A549 treated with DMSO at 1 μM for 4 hours (cell line): ENCODE measurements at places on chromosomes 7 and 10. TPM values are rescaled to one million over a fixed set of nuclear protein-coding genes. Genes with fewer than 3 reads are reported as not detected.

Gene CADPS2
- total RNA-seq: 0.04 to 0.12 TPM (median 0.07 TPM) in 5 replicates

Gene AKR1C3
- 1,116 to 1,302 TPM (median 1,202 TPM) in 5 replicates for total RNA-seq

Gene HOXA4
- 1.3 to 3.0 TPM (median 2.8 TPM) in 5 replicates for total RNA-seq

Gene NRAP
- not detected in 5 replicates for total RNA-seq

Gene GJD4
- not detected in 5 replicates for total RNA-seq

Gene ANKRD2
- 2.9 to 5.1 TPM (median 4.3 TPM) in 5 replicates for total RNA-seq

Gene OR9A2
- not detected in 5 replicates for total RNA-seq

Gene POLL
- 13.4 to 16.4 TPM (median 15.0 TPM) in 5 replicates for total RNA-seq

Gene ZNF365
- 0.94 to 1.2 TPM (median 1.1 TPM) in 5 replicates for total RNA-seq

Gene GPR141
- not detected in 5 replicates for total RNA-seq

Gene CLDN4
- total RNA-seq: 4.4 to 6.6 TPM (median 5.7 TPM) in 5 replicates

Gene ECD
- 24.5 to 30.7 TPM (median 28.1 TPM) in 5 replicates for total RNA-seq

Gene GIMAP6
- total RNA-seq: not detected in 5 replicates

Gene MYL7
- total RNA-seq: not detected in 5 replicates

Gene ZNF503
- total RNA-seq: 9.2 to 14.1 TPM (median 12.5 TPM) in 5 replicates

Gene FRA10AC1
- total RNA-seq: 3.4 to 6.4 TPM (median 5.8 TPM) in 5 replicates

Gene AKR1C4
- total RNA-seq: 0.15 to 0.39 TPM (median 0.24 TPM) in 5 replicates

Gene EFCAB10
- 2.8 to 4.7 TPM (median 3.2 TPM) in 5 replicates for total RNA-seq

Gene CABCOCO1
- 0.11 to 0.33 TPM (median 0.23 TPM) in 4 of 5 replicates, not detected in the other for total RNA-seq

Gene LRRC61
- total RNA-seq: 0.05 to 0.21 TPM (median 0.10 TPM) in 4 of 5 replicates, not detected in the other

Gene HDAC9
- total RNA-seq: 0.11 to 0.51 TPM (median 0.29 TPM) in 5 replicates

Gene PALD1
- total RNA-seq: 5.9 to 8.6 TPM (median 7.2 TPM) in 5 replicates

Gene ING3
- 5.1 to 7.0 TPM (median 6.0 TPM) in 5 replicates for total RNA-seq

Gene MMD2
- not detected in 5 replicates for total RNA-seq

Gene CALML5
- not detected in 5 replicates for total RNA-seq

Gene TAS2R60
- total RNA-seq: not detected in 5 replicates

Gene CAV2
- total RNA-seq: 147 to 203 TPM (median 168 TPM) in 5 replicates

Gene CRHR2
- not detected in 5 replicates for total RNA-seq

Gene ZNF425
- total RNA-seq: 1.0 to 1.3 TPM (median 1.2 TPM) in 5 replicates

Gene SFMBT2
- 11.4 to 14.9 TPM (median 13.5 TPM) in 5 replicates for total RNA-seq

Gene HTRA1
- 48.8 to 64.7 TPM (median 56.3 TPM) in 5 replicates for total RNA-seq

Gene COPS6
- 169 to 186 TPM (median 179 TPM) in 5 replicates for total RNA-seq

Gene ZP3
- 17.1 to 22.9 TPM (median 17.7 TPM) in 5 replicates for total RNA-seq

Gene LRRN3
- 0.02 to 0.09 TPM (median 0.04 TPM) in 3 of 5 replicates, not detected in the others for total RNA-seq

Gene SLF2
- total RNA-seq: 8.3 to 12.7 TPM (median 10.8 TPM) in 5 replicates

Gene NKX6-2
- 0.10 to 0.25 TPM (median 0.23 TPM) in 5 replicates for total RNA-seq

Gene LRRD1
- total RNA-seq: not detected in 5 replicates

Gene ZNF680
- 2.5 to 3.3 TPM (median 2.9 TPM) in 5 replicates for total RNA-seq

Gene BAG3
- total RNA-seq: 93.1 to 158 TPM (median 138 TPM) in 5 replicates

Gene STEAP1
- total RNA-seq: 13.3 to 15.8 TPM (median 15.7 TPM) in 5 replicates

Gene TUBAL3
- total RNA-seq: 0.30 to 0.52 TPM (median 0.33 TPM) in 5 replicates

Gene GUSB
- 28.1 to 34.4 TPM (median 31.5 TPM) in 5 replicates for total RNA-seq

Gene LEP
- not detected in 5 replicates for total RNA-seq

Gene ZNF438
- 1.6 to 2.0 TPM (median 2.0 TPM) in 5 replicates for total RNA-seq

Gene TMEM236
- total RNA-seq: 0.03 to 0.12 TPM (median 0.07 TPM) in 5 replicates

Gene GPNMB
- total RNA-seq: 2.0 to 3.2 TPM (median 2.7 TPM) in 5 replicates
